ENCODE measurements at places on chromosomes 2 and 18.

DNA sequence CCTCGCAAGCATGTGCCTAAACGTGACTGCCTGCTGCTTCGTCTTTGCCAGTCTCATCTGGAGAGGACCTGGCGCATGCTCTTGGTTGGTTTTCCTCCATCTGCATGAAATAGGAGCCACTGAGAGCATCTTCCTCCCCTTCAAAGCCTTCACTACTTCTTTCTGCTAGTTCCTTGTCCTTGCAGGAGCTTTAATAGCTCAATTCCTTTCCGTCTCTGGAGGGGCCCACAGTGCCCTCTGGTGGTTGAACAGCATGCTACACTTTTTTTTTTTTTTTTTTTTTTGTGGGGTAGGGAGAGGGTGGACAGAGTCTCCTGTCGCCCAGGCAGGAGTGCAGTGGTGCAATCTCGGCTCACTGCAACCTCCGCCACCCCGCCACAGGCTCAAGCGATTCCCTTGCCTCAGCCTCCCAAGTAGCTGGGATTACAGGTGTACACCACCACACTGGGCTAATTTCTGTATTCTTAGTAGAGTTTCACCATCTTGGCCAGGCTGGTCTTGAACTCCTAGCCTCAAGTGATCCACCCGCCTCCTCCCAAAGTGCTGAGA lies 59.6 kb downstream of the SP110 start:
- peak; percentile 8 for DNase-seq

DNA sequence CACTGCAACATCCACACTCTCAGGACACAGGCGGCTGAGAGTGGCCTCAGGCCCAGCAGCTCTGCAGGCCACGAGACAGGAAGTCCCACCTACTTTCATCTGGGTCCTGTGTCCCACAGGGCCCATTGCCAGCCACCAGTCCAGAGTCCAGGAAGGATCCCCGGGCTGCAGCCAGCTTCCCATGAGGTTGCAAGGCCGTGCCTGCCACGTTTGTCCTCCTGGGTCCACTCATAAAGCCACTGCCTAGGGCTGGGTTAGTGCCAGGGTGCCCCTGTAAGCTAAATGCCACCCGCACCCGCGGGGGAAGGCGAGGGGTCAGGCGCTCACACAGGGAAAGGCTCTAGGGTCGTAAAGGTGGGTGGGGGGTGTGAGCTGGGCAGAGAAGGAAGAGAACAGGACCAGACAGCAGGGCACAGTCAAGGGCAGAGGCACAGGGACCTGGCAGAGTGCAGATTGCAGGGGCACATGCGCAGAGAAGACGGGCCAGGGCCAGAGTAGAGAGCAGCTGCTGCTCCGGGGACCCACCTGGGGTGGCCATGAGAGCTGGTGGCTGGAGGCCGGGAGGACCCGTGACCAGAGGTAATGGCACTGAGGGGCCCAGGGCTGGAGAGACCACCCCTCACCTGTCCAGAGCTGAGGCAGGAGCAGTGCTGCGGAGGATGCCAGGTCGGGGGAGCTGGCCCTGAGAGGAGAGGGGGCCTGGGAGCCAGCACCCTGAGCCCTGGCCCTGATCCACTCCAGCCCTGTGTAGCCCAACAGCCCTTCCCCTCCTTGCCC lies 8.0 kb downstream of the AGXT start:
- DNase-seq = no peak

DNA sequence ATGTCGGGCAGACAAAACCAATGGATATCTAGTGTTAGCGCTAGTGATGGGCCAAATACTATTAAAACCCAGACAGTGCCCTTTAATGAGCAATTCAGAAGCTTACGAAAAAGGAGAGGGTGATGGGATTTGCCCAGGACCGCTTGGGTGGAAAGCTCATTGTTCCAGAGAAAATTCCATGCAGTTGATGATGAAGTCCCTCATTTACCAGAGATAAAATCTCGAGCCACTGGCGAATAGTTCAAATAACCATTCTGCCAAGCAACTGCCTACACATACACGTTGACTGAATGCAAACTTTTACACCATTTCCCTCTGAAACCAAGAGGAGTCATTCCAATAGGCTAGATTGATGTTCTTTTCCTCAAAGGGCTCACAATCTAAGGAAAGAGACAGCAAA lies 73.6 kb upstream of the ARL4C start:
- no peak for DNase-seq

GRCh38 chr2:36912695-36913094 lies 53.6 kb downstream of the STRN start:
- DNase-seq = no peak

DNA sequence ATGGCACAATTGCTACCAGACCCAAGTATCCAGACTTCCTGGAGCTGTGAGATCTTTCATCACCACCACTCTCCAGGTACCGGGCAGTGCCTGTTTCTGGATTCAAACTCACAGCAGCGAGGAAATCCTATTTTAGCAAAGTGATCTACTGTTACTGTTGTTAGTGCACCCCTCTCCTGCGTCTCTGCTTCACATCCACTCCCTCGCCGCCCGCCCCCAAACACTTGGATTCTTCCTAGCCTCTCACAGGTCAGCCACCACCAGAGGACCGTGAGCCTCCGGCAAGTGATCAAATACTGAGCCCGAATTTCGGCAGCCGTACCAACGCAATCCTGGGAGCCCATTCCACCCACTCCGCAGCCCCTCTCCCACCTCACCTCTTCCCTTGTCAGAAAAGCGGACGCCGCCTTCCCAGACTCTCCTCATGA lies 519 bp downstream of the METTL4 start:
- peak; percentile 41 for DNase-seq

GRCh38 chr2:168555283-168555682 lies 99.2 kb downstream of the CERS6 start:
- DNase-seq = no peak

DNA sequence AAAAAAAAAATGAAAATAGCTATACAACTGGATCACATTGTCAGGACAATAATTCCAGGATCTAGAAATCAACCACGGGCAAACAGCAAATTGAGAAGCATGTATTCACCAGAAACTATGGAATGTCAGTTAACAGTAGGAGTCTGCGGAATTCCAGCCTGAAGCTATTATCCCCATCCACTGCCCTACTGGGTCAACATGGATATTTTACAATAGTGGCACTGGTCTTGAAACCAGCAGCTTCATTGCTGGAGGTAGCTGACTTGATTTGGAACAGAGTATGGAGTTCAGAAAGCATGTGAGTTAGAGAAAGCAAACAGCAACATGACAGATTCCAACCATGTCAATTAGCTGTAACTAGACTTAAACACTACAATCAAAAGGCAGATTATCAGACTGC lies 55.7 kb upstream of the PDE1A start:
- DNase-seq = no peak

DNA sequence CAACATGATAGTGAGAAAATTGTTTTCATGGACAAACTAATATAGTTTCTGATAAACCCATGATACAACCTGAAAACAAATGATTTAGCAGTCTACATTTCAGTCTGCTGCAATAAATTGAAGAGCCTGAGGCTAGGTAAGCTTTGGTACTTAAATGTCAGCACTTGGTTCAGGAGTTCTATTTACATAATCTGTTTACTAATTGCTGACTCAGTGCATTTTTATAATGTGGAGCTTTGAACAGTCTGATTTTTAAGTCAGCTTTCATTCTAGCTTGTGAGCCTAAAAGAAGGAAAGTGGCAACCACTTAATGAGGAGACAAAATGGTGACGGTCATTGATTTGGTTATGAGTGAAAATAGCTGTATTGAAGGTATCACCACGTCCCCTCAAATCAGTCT lies 488.6 kb downstream of the CPS1 start:
- DNase-seq = no peak

DNA sequence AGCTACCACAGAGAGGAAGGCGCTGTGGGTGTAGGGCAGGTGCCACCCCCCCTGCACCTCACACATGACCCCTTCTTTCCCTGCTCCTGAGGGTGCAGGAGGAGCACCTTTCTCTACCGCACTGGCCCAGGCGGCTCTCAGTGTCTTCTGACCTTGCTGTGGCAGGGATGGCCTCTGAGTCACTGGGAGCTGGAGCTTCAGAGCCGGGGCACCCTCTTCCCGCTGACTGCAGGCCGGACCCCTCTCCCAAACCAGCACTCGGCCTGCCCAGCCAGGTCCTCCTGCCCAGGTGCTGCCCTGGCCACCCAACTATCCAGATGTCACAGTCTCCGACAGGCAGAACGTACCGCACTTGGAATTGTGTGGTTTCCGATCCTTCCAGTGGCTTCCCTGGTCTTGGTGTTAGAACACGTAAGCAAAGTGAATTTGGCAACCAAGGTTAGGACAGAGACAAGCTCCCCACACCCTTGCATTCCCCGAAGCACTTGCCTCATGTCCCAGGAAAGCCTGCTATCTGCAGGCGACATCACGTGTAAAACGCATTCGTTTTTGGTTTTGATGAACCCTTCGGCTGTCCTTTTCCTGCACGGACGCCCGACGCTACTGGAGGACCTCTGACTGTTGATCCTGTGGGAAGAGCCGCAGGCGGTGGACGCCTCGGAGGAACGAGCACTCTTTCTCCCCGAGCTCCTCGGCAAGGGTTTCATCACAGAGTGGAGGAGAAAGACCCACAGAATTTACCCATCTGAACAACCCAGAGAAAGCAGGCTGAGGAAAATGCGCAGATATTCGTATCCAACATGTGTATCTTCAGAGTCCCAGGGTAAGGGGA lies 24.7 kb upstream of the KCNG2 start:
- DNase-seq = no peak
